ENCODE measurements at places on chromosomes 12 and 14. TPM values are rescaled to one million over a fixed set of nuclear protein-coding genes. Genes with fewer than 3 reads are reported as not detected.

GRCh38 chr12:131229426-131230339, 276.0 kb downstream of the ADGRD1 start:
- no peak for DNase-seq

DNA sequence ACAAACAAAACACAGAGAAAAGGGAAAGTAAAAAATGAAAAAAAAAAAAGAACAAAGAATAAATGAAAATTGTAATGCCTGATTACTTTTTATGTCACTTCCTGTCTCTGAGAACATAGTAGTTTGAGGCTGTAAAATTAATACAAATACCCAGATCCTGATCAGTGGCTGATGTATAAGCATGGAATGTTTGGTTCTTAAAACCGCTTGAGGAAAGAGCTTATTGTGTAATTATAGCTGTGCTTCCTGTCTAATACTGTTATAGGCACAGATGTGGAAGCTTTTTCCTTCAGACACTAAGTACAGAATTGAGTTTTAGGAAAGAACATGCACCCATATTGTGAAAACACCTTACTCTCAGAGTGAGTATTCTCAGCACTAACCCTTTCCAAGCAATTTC, 86.9 kb downstream of the AVPR1A start:
- DNase-seq = no peak

- DNase-seq = no peak
These were observed 36.8 kb upstream of the PLEKHG6 start for GRCh38 chr12:6273541-6274230.

DNA sequence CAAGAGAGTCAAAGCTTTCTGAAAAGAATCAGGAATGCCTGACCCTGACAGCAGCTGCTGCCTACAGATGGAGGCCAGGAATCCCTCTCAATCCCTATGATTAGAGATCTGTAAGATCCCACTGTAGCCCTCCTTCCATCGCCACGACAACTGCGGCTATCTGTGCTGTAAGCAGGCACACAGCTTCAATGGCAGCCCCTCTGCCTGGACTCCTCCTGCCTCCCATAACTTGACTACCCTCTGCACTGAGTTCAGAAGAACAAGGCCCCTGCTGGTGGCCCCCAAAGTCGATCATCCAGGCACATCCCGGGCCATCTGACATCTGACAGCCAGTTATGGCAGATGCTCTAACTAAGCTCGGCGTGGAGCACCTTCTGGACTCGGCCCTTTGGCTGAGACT, 2.9 kb downstream of the CLMN start:
- no peak for DNase-seq

DNA sequence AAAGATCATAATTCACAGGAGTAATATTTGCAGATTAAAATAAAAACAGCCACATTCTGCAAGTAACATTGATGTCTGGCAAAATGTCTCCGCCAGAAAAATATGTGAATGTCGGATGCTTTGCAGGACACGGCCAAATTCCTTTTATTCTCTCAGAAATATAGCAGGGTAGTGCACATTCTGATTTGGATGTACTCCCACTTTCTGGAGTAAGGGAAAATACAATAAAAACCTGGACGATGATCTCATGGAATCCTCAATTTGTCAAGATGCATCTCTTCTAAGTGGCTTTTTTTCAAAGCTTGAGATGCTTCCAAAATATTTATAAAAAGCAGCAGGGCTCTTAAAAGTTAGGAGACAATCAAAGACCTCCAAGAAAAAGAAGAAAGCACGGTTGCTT, 133.3 kb downstream of the TBX5 start:
- no peak for DNase-seq

DNA sequence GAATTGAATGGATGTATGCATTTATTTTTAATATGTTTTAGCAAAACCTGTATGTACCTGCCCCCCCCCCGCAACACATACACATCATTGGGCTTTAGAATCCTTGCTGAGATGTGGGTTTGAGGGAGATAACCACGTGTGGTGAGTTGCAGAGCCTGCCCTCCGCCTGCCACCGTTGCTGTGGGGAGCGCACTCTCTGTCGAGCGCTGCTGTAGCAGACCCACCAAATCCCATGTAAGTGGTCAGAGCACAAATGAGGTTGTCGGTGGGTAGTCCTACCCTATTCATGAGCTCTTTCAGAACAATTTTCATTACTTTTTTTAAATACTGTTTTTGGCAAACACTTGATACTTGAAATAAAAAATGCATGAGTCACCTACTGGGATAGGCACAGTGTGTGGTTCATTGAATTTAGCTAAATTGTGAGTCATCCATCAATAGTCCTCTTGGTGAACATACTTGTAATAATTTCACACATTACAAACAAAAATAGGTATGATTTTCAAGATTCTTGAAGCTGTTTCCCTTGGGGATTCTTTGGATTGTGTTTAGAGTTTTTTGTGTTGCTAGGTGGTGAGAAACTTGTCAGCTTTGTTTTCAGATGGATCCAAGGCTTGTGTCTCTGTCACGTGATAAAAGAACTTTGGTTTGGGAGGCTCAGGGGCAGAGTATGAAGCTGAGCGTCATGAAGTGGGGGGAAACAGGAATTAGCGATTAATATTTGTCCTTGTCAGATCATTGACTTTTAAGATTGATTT, 107.6 kb downstream of the PTCSC3 start:
- no peak for DNase-seq

DNA sequence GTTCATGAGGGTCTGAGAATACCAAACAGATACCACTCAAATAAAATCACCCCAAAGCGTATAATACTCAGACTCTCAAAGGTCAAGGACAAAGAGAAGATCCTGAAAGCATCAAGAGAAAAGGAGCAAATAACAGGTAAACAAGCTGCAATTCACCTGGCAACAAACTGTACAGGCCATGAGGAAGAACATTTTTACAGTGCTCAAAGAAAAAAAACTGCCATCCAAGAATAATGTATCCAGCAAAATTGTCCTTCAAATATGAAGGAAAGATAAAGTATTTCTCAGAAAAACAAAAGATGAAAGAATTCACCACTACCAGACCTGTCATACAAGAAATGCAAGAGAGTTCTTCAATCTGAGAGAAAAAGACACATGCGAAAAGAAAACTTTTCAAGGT, 206.4 kb downstream of the PTPRO start:
- DNase-seq = no peak

GRCh38 chr14:31395119-31395518, 25.2 kb downstream of the HEATR5A start:
- DNase-seq = no peak

DNA sequence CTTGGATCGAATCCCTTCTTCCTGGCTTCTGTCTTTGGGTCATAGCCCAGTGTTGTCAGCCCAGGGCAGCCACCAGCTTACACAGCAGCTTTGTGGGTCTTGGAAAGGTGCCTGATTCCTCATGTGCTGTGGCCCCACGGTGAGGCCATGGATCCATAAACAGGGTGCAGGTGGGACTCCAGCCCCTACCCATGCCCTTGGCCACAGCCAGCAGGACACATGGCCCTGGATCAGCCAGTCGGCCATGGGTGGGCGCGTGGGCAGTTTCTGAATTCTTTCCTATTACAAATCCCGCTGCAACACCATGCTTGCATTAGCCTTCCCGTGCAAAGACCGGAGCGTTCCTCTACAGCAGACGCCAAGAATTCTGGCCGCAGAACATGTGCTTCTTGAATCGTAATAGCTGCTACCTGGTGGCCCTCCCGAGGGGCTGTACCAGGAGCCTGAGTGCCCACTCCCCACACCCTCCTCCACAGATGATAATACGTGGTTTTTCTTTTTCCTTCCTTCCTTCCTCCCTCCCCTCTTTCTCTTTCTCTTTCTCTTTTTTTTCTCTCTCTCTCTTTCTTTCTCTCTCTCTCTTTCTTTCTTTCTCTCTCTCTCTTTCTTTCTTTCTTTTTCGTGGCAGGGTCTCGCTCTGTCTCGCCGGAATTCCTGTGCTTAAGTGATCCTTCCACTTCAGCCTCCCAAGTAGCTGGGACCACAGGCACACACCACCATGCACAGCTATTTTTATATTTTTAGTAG, 2.9 kb upstream of the MMP17 start:
- no peak for DNase-seq

GRCh38 chr12:132099739-132100138, 44.4 kb downstream of the DDX51 start:
- DNase-seq = peak; percentile 69

- DNase-seq = no peak
These were observed 103.1 kb downstream of the RFLNA start for GRCh38 chr12:124397807-124398577.

- DNase-seq = no peak
These were observed 20.6 kb upstream of the ARID2 start for GRCh38 chr12:45708901-45709300.

GRCh38 chr14:60179431-60179869, 14.3 kb upstream of the DHRS7 start:
- DNase-seq = no peak

DNA sequence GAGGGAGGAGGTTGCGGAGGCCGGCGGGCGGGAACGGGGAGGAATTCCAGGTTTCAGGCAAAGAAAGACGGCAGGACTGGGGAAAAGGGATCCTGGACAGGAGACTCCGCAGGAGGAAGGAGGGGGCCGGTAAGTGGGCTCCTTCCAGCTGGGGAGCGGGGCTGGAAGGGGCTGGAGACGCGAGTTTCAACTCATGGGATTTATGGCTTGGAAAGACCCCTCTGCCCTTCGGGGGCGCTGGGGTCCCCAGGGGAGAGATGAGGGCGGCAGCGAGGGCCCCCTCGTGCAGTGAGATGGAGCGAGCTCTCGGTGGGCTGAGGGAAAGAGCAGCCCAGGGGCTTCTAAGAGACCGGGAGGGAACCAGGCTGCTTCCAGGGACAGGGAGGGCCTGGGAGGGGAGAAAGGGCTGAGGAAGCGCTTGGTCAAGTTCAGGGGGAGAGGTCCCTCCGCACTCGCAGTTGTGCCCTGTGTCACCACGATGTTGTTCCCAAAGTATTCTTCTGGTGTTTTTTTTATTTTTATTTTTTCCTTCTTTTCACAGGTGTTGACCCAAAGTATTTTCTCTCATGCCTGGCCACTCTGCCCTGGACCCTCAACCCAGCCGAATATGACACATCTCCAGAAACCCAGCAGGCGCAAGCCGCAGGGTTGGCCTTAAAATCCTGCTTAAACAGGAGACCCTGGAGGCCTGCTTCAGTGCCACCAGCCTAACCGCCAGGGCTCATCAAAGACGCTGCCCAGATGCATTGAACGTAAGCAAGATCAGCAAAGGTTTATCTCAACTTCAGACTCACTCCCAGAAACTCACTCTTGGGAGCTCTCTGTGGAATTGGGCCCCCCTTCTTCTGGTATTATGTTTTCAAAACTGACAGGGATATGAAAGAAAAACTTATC, 16.1 kb downstream of the TNFAIP2 start:
- DNase-seq = no peak

- DNase-seq = no peak
These were observed 36.6 kb upstream of the SYCP3 start for GRCh38 chr12:101775816-101776215.

GRCh38 chr14:26929361-26929760, 331.5 kb upstream of the NOVA1 start:
- no peak for DNase-seq

- DNase-seq = no peak
These were observed 188.8 kb downstream of the ESRRB start for GRCh38 chr14:76564471-76565422.

- DNase-seq = no peak
These were observed 6.0 kb downstream of the DMAC2L start for GRCh38 chr14:50318031-50318626.

DNA sequence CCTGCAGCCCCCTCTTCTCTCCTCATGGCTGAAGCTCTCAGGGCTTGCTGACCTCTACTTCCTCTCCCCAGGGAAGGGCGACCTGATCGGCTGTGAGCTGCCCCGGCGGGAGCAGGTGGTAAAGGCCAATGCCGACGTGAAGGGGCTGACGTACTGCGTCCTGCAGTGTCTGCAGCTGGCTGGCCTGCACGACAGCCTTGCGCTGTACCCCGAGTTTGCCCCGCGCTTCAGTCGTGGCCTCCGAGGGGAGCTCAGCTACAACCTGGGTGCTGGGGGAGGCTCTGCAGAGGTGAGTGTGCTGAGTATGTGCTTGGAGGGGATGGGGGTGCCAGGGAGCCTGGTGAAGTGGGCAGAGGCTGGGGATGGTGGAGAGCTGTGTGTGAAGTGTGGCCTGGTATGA, 13.7 kb downstream of the MCRS1 start:
- no peak for DNase-seq

The SLC22A17 gene
- total RNA-seq = 7.0 TPM

The KRT78 gene
- total RNA-seq = not detected

The TAS2R42 gene
- not detected for total RNA-seq

The XPOT gene
- total RNA-seq = 96.1 TPM

The SPRYD3 gene
- total RNA-seq = 46.2 TPM

The CMA1 gene
- total RNA-seq = 1.4 TPM

The FANCM gene
- total RNA-seq = 6.1 TPM

The A2ML1 gene
- total RNA-seq = not detected

The DNAJC22 gene
- total RNA-seq = not detected

Data from mesenteric fat pad (tissue), 1 donor.